ENCODE measurements at places on chromosomes 6 and 20. TPM values are rescaled to one million over a fixed set of nuclear protein-coding genes. Genes with fewer than 3 reads are reported as not detected.

ADA gene
- total RNA-seq: 7.5 TPM

RRBP1 gene
- total RNA-seq: 161 TPM

TPBG gene
- 168 TPM for total RNA-seq

ADGB gene
- 0.31 TPM for total RNA-seq

LSM2 gene
- total RNA-seq: 74.5 TPM

GRCh38 chr6:115945306-115945705, 115.4 kb downstream of the FRK start:
- DNase-seq: no peak

GRCh38 chr6:15911753-15912504, 217.0 kb upstream of the MYLIP start:
- no peak for DNase-seq

GRCh38 chr20:47156301-47157137, 200.0 kb downstream of the ZMYND8 start:
- DNase-seq: no peak

DNA sequence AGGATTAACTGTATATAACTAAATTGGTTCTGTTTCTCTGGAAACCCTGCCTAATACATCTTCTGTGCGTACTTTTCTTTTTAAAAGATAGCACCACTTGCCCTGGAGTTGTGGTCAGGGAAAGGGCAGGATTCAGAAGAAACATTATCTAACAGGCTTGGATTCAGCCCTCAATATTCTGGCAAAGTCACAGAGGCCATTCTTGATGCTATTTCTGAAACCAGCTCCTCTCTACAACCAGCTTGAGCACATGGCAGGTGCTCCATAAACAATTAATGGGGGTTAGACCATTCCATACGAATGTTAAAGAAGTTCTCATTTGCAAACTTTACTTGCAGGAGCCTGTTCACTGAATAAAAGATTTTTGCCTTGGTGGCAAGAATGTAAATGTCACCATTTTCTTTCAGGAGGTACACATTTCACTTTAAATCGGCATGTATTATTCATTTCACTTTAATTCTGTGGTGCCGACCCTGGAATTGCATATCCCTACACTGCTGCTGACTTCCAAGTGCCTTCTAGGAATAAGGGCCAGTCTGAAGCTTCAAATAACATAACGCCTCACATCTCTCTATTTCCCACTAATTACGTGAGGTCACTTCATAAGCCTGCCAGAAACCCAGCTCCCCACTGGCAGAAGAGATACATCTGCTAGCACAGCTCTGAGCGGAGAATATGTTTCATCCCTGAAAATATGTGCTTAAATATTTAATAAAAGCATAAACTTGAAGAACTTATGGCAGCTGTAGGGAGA, 248.7 kb downstream of the ADGRG6 start:
- no peak for DNase-seq

- DNase-seq: no peak
These were observed 39.5 kb downstream of the C20orf203 start for GRCh38 chr20:32634041-32634805.

Measured in type B pancreatic cell (in vitro differentiated cells).